Foreskin melanocyte (primary cell): ENCODE measurements at places on chromosomes 6 and 20.

GRCh38 chr6:6711832-6712448 is 123.4 kb downstream of the LY86 start:
- no peak for DNase-seq

DNA sequence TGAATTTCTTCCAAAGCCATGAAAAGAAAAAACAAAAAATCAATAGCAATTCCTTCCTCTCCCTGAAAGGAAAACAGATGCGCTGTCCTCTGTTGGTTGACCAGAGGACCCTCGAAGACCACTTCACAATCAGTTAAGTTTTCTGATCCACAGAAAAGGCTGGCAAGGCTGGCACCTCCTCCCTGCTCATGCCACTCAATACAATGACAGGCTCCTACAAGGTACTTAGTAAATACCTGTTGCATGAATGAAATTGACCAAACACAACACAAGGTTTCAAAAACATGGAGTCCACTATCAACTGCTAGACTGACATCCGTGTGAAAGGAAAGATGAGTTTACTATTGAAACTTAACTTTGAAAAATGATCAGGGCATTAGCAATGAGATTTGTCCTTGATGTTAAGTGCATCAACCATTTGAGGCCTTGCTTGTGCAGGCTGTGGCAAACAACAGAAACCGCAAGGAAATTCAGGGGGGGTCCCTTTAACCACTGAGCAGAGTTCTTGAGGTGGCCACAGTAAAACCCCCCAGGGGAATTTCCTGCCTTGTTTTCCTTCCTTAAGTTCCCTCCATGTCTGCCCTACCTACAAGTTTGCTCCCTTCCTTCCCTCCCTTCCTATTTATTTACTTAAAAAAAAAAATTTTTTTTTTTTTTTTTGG is 27.9 kb upstream of the RTF2 start:
- DNase-seq, result no peak

DNA sequence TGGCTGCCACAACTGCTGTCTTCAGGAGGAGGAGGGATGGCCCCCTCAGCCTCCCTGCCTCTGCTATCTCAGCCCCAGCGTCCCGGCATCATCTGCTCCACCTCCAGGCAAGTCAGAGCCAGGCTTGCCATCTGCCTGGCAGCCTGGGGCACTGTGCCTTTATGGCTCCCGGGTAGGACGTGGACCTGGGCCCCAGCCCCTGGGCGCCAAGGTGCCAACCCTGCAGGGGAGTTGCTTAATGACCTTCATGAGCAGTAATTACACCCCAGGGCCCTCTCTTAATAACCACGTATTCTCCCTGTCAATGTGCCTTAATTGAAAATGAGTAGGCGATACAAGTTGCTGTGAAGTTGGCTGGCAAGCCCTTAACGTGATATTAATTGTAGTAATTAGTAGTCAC is 122.1 kb upstream of the MLN start:
- DNase-seq, result no peak

DNA sequence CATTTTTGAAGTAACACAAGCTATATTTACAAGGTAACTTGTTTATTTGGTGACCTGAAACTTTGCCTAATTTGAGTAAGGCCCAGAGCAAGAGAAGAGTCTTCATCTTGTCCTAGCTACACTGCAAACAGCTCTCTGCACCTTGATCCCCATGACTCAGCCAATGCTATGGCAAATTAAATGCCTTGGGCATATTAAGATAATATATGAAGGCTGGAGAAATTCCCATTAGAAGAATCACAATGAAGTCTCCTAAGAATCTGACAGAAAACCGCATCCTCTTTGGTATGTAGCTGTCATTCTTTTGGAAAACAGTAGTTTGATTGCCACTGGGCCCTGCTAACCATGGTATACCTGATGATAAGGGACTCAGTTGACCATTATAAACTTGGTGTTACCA is 204.5 kb downstream of the UBE3D start:
- no peak for DNase-seq

- DNase-seq, result no peak
Measured at GRCh38 chr20:57966620-57967019, 256.8 kb upstream of the PMEPA1 start.

DNA sequence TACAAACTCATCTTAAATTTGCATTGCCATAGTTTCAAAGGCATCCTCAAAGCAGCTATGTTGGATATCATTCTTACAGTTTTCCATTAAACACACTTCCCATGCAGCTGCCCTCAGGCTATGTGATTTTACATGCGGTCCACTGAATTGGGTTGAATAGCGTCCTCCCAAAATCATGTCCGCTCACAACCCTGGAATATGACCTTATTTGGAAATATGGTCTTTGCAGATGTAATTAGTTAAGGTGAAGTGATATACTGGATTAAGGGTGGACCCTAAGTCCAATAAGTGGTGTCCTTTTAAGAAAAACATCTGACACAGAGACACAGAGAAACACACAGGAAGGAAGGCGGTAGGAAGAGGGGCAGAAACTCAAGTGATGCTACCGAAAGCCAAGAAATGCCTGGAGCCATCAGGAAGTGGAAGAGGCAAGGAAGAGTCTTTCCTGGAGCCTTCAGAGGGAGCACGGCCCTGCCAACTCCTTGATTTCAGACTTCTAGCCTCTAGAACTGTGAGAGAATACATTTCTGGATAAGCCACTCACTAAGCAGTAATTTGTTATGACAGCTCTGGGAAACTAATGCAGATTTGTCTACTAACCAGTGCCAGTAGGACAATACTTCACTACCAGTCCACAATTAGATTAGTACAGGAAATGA is 42.7 kb upstream of the NHSL1 start:
- peak; percentile 84 for DNase-seq

- DNase-seq, result no peak
Measured at GRCh38 chr6:167237438-167238145, 53.5 kb upstream of the UNC93A start.

- DNase-seq, result no peak
Measured at GRCh38 chr6:88443554-88443953, 277.4 kb upstream of the CNR1 start.
